HCEC 1CT (cell line): ENCODE measurements at places on chromosomes 6 and 20.

GRCh38 chr6:170203212-170203611 lies 87.7 kb downstream of the DLL1 start:
- DNase-seq: no peak

DNA sequence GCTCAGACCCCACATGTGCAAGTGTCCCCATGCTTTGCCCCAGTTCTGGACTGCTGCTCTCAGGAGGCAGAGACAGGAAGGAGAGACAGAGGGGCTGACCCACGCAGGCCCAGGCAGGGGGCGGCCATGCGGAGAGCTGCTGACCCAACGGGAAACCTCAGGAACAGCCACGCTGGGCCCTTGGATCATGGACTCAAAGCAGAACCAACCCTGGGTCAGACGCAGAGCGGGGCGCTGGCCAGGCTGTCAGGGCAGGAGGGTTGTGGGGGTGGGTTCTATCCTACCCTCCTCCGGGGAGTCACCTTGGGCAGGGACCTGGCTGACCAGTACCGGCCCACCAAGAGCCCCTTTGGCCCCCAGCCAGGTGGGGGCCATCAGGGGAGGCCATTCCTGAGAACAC lies 2.0 kb downstream of the KCNQ2 start:
- no peak for DNase-seq

DNA sequence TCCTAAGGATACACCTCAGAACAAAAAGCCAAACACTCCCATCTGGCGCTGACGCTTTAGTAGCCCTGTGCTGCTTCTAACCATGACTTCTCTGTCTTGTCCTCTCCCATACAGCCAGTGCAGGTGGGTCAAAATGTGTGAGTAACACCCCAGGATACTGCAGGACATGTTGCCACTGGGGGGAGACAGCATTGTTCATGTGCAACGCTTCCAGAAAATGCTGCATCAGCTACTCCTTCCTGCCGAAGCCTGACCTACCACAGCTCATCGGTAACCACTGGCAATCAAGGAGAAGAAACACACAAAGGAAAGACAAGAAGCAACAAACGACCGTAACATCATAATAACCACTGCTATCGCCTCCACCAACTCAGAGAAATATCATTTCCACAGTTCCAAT lies 1.4 kb downstream of the DEFB132 start:
- peak; percentile 13 for DNase-seq

GRCh38 chr6:119880840-119881239 lies 531.3 kb upstream of the MAN1A1 start:
- DNase-seq: peak; percentile 33
